Fibroblast of skin of left quadriceps (primary cell): ENCODE measurements at places on chromosomes 6 and 20.

DNA sequence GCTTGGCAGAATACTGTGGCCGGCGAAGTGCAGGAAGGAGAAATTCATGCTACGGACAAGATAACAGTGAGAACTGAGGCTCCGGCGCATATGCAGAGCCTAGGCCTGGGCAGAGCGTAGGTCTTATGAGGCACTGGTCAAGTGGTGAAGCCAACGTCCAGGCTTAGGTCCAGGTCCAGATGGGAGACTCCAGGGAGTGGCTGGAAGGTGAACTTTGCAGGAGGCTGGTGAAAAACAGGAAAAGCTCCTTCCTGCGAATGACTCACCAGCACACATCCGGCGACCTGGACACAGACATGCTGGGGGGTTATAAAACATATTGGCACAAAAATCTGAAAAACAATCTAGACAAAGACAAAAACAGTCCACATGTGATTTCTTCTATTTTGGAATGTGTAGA lies 15.4 kb downstream of the C6orf141 start:
- DNase-seq: no peak

DNA sequence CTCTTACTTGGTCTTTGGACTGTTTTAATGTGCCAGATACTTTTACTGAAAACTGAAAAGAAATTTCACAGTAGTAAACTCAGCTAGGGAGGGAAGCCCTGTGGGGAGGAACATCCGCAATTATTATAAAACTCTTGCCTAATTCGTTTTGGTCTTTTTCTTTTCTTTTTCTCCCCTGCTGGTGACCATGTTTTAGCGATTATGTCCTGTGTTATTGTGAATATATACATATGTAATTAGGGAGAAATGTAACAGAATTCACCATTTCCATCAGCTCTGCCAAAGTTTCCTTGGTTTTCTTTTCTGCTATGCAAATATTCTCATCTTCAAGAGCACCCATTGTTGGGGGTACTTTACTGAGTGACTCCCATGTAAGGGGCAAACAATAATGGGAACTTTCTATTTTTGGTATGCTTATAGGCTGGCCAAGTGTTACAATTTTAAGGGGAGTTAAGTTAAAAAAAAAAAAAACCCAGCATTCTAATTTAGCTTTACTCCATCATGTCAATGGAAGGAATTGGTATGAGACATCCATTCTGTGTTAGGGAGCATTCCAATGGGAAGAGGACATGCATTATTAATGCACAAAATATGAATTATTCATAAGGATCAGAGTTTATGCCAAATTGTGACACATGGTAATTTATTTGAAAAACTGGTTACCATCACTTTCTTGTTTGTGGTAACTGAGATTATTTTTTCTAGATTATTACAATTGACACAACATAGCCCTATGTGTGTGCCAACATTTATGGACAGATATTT lies 2.0 kb downstream of the DOK5 start:
- DNase-seq: peak; percentile 32

DNA sequence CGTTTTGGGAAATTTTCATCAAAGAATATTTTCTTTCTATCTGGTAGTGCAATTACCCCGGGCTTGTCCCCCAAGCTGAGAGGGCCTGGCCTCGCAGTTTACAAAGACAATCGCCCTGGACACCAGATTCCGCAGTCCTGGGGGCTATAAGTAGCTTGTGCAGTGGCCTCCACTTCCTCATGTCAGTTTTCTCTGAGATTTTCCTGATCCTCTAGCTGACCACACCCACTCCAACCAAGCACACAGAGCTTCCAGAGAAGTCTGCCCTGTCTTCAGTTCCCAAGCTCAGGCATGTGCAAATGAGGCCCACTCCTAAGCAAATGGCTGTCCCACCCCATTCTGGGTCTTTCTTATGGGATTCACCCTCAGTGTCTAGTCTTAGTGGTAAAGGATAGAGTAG lies 245.3 kb downstream of the MAFB start:
- DNase-seq: no peak

DNA sequence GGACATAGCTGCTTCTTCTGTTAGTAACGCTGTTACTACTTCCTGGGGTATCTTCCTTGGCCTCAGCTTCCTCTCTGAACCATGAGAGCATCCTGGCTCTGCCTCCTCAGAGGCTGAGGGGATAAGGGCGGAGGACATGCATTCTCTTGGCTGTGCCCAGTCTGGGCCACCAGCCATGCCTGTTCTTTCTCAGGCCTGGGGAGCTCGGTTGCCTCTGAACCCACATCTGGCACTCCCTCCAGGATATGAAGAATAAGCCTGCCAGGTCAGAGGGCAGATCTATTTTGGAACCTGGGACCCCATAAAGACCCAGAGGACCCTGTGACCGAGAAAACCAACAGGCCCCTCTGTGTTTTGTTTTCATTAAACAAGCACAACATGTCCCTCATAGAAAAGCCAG lies 6.6 kb upstream of the ANGPT4 start:
- no peak for DNase-seq

GRCh38 chr6:35073766-35074471 lies 67.2 kb downstream of the TCP11 start:
- DNase-seq: no peak

DNA sequence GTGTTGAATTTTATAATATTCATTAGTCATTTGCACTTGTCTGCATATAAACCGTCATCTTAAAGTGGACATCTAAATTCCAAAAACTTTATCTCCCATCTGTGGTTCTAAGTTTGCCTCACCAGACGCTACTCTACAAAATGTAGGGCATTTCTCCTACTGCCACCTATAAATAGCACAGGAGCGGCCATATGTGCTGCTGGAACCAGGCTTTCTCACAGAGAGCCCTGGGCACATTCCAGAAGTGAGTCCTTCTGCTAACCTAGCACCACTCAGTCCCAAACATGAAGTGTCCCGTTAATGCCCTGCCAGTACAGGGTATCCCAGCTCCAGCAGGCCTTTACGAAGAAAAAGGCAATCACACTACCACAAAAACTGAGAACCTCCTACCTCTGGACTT lies 153.7 kb downstream of the TMEM242 start:
- no peak for DNase-seq

DNA sequence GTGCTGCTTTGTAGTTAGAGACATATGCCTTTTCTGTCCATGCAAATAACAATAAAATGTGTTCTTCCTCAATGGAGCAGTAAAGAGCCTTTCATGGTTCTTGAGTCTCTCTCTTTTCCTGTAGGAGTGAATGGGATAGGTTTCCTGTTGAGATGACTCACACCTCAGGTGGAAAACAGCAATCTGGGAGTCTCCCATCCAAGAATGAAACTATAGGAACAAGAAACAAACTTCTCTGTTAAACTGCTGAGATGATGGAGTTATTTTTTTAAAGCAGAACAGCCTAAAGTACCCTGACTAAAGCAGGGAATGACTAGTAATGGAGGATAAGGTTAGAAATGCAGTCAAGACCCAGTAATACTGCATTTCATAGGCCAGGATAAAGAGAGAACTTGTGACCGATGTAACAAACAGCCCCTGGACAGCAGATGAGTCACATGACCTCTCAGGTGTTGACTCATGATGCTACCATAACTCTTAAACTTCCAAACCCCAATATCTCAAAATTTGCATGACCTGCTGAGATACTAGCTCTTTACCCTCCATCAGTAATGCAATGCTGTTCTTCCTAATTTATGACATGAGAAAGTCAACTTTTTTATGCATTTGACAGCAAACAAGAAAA lies 548.9 kb downstream of the CBLN4 start:
- DNase-seq: no peak

DNA sequence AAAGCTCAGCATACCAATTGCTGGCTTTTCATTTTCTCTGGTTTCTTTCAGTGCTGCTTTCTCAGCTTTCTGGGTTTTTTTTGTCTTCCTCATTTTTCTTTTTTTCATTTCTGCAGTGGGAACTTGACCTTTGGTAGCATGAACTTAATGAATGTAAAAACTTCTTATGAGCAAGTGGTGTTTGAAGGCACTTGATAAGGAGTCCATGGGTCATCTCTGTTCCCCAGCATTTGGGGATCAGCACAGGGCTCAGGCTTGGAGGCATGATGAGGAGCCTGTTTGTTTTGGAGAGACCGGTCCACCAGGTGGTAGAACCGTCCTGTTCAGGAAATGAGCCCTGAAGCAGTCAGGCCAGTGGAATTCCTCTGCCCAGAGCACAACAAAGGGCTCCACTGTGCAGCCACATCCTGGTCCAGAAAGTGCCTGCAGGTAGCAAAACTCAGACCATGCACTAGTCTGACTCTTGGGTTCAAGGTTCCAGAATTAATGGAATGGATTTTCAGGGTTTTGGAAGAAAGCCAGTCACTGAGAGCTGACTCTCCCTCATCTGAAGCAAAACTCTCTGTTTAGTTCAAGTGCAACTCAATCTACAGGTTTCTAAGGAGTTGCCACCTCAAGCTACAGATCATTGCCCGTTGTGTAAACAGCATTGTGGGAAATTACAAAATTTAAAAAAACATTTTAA lies 52.3 kb upstream of the ADGRF1 start:
- DNase-seq: no peak

DNA sequence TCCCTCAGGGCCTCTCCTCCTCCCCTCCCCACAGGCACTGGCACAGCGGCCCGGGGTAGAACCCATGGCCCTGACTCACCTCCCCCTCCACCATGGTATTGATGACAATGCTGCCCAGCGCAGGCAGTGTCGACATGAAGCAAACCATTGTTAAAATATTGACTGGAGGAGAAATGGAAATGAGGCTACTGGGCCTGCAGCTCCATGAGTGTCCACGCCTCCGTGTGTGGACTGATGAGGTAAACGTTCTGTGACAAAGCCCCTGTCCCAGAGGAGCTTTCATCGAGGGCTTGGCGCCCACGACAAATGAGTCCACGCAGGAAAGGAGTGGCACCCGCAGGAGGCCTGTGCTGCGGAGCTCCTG lies 402.7 kb downstream of the TAF4 start:
- DNase-seq: no peak

GRCh38 chr6:167799033-167799821 lies 27.5 kb upstream of the AFDN start:
- DNase-seq: no peak

GRCh38 chr6:170370416-170370815 lies 63.9 kb downstream of the FAM120B start:
- DNase-seq: no peak

GRCh38 chr6:134938896-134939295 lies 11.0 kb downstream of the ALDH8A1 start:
- no peak for DNase-seq

GRCh38 chr6:7786214-7786661 lies 60.3 kb downstream of the BMP6 start:
- DNase-seq: no peak

DNA sequence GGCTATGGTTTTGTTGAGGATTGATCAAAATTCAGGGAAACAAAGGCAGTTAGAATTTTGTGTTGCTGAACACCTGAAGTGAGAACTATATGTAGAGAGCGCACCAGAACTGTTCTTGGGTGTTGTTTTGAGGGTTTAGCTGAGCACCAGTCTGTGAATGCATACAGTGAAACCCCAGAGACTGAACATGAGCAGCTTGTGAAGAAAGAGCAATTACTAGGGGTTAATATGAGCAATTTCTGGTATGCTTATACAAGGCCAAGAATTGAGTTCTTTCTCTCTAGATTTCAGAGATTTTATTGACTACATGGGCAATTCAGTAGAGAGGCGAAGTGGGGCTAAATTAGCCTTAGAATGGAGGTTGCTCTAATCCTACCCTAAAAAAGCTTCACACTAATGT lies 93.9 kb downstream of the CD2AP start:
- no peak for DNase-seq

GRCh38 chr6:83215131-83216047 lies 22.2 kb downstream of the RWDD2A start:
- DNase-seq: peak; percentile 56

DNA sequence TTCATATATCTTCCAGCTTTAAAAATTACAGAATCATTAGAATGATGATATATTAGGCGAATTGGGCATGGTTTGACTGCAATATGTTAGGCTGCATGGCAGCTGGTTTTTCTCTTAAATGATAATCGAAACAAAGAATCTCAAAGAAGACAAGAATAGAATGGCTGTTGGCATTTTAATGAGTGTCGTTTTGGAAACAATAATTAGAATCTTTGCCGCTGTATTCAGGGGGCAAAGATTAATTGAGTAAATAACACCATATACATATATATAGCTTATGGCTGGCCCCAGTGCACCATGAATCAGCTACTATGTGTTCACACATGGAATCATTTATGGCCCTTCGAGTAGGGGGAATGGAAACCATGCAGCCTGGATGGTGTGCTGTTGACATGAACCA lies 216.2 kb downstream of the RNF144B start:
- DNase-seq: no peak

DNA sequence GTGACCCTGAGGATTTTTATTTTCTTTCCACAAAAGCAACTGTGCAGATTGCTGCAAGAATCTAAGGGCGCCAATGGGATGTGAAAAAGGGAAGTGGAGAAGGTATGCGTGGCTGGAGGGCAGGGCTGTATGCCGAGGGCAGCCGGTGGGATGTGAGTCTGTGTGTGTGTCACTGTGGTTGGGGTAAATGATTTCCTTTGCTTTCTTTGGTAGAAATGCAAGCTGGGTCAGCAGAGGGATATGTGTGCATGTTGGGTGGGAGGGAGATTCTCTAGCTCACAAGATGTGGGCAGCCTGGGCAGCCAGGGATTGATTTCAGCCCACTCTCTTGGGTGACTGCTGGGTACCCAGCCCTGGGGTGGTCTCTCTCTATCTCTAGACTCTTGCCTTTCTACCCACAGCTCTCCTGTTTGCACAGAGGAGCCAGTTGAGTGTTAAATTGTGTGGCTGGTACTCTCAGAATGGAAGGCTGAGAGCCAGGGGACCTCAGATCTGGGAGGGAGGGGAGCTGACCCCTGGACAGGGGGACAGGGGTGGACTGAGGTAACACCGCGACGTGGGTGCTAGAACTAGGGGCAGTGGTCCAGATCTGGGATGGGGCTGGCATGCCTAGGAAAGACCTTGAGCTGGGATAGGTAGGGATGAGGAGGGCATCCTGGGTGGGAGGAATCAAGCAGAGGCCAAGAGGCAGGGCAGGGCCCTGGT lies 136.8 kb upstream of the RNF24 start:
- no peak for DNase-seq

- DNase-seq: no peak
Measured at GRCh38 chr6:169827290-169827717, 75.9 kb downstream of the ERMARD start.

- DNase-seq: no peak
Measured at GRCh38 chr6:104860221-104860620, 502 bp upstream of the HACE1 start.

GRCh38 chr6:129331450-129332138 lies 378.4 kb downstream of the ARHGAP18 start:
- peak; percentile 33 for DNase-seq

DNA sequence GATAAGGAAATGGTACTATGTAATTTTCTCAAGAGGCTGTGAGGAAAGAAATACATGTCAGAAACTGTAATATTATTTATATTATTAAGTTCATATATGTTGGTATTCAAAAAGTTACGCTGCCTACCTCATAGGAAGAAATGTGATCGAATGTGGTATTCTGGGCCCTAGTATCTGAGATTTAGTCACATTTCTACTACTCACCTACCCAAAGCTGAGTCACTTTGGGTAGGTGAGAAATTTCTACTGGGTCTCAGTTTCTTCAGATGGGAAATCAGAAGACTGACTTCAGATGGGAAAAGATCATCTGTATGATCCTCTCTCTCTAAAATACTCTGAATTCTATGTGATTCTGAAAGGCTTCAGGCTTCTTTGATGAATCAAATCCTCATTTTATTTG lies 411.0 kb downstream of the SYNE1 start:
- DNase-seq: no peak

GRCh38 chr6:163955756-163956155 lies 541.2 kb downstream of the QKI start:
- DNase-seq: no peak
